ENCODE measurements at places on chromosomes 12 and 14. TPM values are rescaled to one million over a fixed set of nuclear protein-coding genes. Genes with fewer than 3 reads are reported as not detected.

GRCh38 chr14:78709795-78710557 is 539.8 kb downstream of the NRXN3 start:
- no peak for DNase-seq

GRCh38 chr14:25757364-25757763 is 707.4 kb upstream of the STXBP6 start:
- no peak for DNase-seq

GRCh38 chr12:72031066-72031465 is 92.4 kb downstream of the TPH2 start:
- no peak for DNase-seq

Gene PRPH
- 0.32 TPM for total RNA-seq

DNA sequence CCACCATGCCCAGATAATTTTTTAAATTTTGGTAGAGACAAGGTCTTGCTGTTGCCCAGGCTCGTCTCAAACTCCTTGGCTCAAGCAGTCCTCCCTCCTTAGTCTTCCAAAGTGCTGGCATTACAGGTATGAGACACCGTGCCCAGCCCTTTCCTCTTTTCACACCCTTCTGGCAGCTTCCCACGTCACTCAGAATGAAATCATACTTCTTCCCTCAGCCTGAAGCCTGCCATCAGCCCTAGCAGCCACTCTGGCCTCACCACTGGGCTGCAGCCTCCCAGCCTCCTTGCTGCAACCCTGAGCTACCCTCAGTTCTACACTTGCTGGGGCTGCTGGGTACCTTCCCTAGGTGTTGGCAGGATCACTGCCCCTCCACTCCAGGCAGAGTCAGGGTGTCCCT is 18.2 kb downstream of the ANKRD9 start:
- DNase-seq, result peak; percentile 23

DNA sequence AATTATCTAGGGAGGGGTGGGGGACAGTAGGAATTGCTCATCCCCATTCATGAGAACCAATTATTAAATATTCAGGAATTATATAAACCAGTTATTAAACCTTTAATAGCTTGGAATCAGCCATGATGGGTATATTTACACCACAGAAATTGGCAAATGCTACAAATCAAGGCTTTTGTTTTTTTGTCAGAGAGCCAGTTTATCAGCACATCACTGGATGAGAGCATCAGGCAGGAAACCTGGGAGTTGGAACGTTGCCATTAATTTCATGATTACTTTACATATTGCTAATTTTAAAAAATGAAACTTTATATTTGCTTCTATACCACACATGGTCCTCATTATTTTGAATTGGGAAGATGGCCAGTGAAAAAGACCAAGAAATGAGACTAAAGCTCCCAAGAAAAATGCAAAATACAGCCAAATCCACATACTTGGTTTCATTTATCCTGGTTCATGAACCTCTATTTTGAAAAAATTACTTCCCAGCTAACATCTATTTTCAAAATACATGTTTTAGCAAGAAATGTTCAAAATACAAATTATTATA is 48.4 kb downstream of the ATL1 start:
- DNase-seq, result no peak

GRCh38 chr12:65529771-65530435 is 251.4 kb downstream of the MSRB3 start:
- no peak for DNase-seq

GRCh38 chr12:49041036-49041880 is 19.3 kb downstream of the KMT2D start:
- no peak for DNase-seq

DNA sequence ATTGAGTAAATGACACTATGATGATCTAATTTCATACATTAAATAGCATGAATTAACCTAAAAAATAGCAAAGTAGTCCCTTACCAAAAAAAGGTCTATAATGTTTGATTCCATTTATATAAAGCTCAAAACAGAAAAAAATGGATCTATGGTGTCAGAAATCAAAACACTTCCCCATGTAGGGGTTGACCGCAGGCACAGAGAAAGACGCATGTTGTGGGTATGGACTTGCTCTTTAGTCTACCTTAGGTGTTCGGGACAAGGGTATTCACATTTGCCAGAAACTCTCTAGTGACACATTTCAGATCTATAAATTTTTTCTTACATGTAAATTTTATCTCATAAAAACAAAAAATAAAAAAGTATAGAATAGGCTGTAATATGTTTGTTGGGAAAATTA is 1262.9 kb downstream of the TMEM121 start:
- no peak for DNase-seq

- DNase-seq, result peak; percentile 47
These were observed 1.0 kb upstream of the GPD1 start for GRCh38 chr12:50102646-50103309.

Gene RNF212B
- total RNA-seq, result not detected

DNA sequence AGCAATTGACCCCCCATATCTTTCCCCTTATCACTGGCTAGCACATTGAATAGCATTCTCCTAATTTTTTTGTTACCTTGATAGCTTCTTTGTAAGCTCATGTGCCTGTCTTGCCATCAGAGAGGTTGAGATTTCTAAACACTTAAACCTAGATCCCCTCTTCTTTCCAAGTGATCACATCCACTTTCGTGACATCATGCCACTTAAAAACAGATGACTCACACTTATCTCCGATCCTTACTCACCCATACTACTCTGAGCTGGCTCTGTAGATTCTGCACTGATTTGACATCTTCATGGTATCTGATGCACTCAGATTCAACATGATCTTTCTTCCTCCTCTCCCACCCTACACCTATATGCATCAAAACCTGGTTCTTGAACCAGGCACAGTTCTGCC is 10.5 kb downstream of the GPR137C start:
- no peak for DNase-seq

DNA sequence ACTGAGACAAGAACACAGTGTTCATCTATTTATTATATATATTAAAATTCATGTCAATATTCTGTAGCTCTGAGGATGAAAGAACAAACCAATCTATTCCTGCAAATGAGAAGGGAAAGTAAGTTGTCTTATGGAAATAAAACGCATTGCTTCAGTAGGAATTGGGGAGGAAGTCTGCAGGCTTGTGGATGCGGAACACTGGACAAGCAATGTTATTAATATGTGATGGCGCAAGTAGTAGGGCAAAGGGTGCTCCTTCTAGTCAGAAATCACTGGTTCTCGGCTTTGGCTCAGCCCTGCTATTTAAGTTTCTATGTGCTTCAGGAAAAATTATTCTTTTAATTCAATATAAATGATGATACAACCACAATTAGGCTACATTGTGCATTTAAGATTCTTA is 28.8 kb upstream of the RAP1B start:
- no peak for DNase-seq

Gene TAS2R42
- total RNA-seq, result not detected

DNA sequence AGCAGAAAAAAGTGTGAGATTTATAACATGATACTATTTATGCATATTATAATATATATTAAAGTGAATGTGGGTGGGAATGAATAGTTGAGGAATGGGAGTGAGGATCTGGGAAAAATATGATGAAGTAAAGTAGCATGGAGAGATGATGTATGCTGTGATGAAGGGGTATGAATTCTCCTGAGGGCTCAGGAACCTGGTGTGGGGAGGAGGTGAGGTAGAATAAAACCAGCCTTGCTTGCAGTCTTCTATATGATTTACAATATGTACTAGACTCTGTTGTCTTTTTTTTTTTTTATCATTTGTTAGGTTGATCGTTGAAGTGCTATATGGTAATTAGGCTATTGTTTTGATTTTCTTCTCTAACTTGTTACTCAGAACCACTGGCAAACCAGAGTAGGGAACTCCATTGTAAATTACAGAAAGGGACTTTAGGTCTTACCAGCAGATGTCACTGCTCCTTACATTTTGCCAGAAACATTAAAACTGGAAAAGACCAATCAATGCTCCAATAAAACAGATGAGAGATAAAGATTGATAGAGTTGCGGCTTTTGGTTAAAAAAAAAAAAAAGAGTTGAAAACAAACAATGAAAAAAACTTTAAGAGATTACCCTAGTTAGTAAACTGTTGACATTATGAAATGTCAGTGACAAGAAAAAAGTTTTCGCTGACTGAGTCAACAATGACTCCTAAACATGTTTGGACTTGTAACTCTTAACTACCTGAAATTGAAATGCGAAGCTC is 39.9 kb downstream of the ATL1 start:
- DNase-seq, result no peak

- DNase-seq, result no peak
These were observed 279.4 kb downstream of the CACNA1C start for GRCh38 chr12:2332236-2332635.

- DNase-seq, result no peak
These were observed 120.5 kb downstream of the KCNMB4 start for GRCh38 chr12:70486588-70486987.

DNA sequence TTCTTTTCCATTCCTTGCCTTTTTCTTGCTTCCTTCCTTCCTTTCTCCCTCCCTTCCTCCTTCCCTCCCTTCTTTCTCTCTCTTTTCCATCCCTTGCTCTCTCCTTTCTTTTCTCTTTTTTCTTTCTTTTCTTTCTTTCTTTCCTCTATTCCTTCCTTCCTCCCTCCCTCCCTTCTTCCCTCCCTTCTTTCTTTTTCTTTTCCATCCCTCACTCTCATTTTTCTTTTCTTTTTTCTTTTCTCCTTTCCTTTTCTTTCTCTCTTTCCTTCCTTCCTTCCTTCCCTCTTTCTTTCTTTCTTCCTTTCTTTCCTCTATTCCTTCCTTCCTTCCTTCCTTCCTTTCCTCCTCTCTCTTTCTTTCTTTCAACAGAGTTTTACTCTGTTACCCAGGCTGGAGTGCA is 35.1 kb upstream of the PPP4R3A start:
- no peak for DNase-seq

Data from posterior vena cava (tissue), 2 donors.